ENCODE measurements at places on chromosomes 13 and 19. TPM values are rescaled to one million over a fixed set of nuclear protein-coding genes. Genes with fewer than 3 reads are reported as not detected.

The KLK4 gene
- not detected for total RNA-seq

The KCNN4 gene
- total RNA-seq: 26.6 TPM

The PRX gene
- 2.9 TPM for total RNA-seq

The GSX1 gene
- total RNA-seq: not detected

The HMG20B gene
- total RNA-seq: 122 TPM

The TMEM145 gene
- 2.8 TPM for total RNA-seq

The TTYH1 gene
- not detected for total RNA-seq

The TBXA2R gene
- total RNA-seq: 24.0 TPM

The ZNF763 gene
- 0.22 TPM for total RNA-seq

The ATP1A3 gene
- 0.56 TPM for total RNA-seq

The ZNF491 gene
- 0.38 TPM for total RNA-seq

The SIGLEC14 gene
- total RNA-seq: not detected

The TMEM190 gene
- total RNA-seq: not detected

DNA sequence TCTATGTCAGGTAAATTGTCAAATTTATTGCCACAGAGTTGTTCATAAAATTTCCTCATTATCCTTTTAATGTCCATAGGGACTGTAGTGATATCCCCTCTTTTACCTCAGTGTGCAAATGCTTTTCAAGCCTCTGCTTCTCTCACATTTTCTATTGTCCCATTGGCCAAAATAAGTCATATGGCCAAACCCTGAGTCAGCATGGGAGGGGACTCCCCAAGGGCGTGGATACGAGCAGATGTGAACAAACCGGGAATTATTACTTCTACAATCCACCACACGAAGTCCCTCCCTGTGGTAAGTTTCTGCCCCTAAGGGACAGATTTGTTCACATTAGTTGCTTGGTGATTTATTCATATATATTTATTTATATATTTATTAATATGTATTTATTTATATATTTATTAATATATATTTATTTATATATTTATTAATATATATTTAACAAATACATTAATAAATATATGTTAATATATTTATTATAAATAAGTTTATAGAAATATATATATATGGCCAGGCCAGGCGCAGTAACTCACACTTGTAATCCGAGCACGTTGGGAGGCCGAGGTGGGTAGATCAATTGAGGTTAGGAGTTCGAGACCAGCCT, 20.1 kb upstream of the CAMSAP3 start:
- DNase-seq: peak; percentile 63

GRCh38 chr13:28320209-28320608, 174.7 kb downstream of the FLT1 start:
- DNase-seq: no peak

- DNase-seq: no peak
Observed at GRCh38 chr13:94239135-94239534, 240.3 kb downstream of the DCT start.

DNA sequence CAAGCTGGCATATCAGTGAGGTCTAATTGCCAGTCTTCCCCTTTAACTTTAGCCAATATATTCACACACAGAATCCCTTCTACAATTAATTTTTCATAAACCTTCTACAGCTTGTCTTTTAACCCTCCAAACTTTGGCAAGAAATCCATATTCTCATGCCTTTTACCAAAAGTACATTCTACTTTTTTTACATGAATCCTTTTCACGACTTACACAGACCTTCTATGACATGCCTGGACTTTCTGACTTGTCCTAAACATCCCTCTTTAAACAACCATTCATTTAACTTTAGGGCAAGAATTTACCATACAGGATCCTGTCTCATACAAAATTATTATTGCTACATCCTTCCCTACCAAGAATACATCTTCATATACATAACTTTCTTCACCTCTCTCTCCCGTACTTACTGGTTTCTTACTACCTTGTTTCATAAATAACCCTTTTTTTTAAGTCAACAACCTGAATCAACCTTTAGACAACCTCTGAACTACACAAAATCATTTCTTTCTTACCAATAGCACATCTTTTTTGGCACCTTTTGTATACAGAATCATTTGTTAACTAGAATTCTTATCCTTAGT, 23.5 kb downstream of the ZNF544 start:
- no peak for DNase-seq

- DNase-seq: no peak
Observed at GRCh38 chr13:34376483-34376882, 558.5 kb downstream of the RFC3 start.

DNA sequence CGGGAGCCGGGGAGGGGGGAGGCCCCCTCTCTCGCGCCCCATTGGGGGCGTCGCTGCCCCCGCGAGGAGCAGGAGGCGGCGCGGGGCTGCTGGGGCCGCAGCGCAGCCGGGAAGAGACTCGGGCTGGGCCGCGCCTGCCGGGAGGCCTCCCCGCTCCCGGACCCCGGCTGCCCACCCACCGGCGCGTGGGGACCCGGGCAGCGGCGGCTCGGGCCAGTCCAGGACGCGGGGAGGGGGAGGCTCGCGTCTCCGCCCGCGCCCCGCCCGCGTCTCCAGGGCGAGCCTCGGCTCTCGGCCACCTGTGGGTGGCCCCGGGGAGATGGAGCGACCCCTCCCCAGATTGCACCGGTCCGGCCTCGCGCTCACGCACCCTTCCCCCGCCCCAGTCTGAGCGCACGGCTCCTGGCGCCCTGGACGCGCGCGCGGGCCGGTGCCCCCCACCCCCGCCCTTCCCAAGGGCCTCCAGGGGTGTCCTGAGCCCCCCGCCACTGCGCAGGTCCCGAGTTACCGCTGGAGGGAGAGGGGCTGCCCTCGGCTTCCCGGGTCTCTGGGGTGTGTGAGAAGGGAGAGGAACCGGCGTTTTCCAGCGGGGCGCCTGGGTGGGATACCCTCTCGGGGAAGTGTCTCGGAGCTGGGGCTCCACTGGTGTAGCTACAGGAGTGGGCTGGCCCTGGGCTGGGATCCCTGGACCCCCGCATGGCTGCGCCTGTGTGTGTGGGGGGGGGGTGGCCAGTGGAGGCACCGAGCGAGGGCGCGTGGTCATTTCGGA, 645 bp downstream of the PALM start:
- DNase-seq: no peak

DNA sequence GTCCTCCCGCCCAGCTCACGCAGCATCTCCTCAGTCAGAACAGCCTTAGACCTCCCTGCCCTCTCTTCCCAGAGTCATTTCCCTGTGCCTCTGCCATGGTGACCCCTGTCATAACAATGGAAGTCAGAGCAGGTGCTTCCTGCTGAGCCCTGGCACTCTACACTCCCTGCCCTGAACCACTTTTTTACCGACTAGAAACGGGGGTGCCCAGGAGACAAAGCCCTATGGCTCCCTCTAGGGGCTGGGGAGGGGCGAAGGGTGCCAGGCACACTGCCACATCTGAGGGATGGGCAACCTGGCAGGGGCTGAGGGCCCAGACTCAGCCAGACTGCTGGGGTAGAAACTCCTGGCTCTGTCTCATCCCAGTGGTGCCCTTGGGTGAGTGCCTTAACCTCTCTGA, 16.4 kb downstream of the ZNF574 start:
- no peak for DNase-seq

DNA sequence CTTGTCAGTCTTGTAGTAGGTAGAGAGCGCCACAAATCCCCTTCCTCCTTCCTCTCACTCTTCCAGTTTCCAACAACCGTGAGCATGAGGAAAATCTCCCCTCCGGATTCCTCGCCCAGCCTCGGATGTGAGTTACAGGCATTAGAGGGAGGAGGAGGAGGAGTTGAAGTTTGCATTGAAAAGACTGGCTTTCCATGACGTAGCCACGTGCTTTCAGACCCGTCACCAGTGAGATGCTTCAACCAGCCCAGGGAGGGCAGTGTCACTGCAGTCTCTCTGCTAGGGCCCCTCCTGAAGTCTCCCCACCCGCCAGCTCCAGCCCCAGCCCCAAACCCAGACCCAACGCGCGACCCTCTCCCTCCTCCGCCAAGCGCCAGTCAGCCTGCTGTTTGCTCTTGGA, 442 bp upstream of the FGF14 start:
- DNase-seq: no peak

- DNase-seq: no peak
Observed at GRCh38 chr13:107217251-107217650, 649.3 kb upstream of the ARGLU1 start.

GRCh38 chr13:109145631-109146030, 516.2 kb downstream of the MYO16 start:
- DNase-seq: peak; percentile 15

DNA sequence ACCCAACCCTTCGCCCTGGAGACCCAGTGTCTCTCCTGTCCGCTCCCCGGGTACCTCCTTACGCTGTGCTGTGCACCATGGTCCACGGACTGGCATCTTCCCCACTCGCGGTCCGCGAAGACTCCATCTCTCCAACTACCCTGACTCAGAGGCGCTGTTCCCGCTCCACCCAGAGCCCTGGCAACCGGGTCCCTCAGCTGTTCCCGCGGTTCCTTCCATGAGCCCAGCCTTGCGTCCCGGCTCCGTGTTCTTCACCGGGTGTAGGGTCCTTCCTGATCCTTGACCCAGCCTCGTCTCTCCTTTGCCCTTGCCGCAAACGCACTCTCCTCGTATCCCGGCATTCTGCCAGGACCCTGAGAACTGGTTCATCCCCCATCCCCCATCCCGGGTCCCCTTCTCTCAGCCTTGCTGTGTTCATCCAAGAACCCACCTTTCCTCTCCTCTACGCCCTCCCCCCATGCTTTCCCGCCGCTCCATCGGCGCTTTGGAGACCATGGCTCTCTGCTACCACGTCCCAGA, 664 bp downstream of the ICAM5 start:
- DNase-seq: no peak

DNA sequence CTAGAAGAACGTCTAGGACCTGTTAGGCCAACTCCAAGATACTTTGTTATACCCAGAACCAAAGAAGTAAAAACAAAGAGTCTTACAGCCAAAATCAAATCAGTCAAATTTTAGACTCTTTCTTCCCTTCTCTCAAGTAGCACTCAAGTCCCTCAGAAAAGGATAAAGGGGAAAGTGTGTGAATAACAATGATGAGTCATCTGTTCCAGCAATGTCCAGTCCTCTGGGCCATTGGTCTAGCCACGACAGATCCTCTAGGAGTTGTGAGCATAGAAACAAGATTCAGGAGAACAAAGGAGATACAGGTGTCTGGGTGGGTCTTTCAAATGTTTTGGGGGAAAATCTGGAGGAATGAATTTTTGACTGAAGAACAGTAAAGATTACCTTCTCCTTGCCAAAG, 36.3 kb downstream of the STOML3 start:
- no peak for DNase-seq

DNA sequence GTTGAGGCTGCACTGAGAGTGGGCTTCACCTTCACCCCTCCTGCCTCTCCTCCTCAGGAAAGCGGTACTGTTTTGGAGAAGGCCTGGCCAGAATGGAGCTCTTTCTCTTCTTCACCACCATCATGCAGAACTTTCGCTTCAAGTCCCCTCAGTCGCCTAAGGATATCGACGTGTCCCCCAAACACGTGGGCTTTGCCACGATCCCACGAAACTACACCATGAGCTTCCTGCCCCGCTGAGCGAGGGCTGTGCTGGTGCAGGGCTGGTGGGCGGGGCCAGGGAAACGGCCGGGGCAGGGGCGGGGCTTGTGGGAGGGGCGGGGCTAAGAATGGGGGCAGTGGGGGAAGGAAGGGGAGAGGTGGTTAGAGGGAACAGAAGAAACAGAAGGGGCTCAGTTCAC, 7.5 kb downstream of the CYP2A13 start:
- peak; percentile 76 for DNase-seq

DNA sequence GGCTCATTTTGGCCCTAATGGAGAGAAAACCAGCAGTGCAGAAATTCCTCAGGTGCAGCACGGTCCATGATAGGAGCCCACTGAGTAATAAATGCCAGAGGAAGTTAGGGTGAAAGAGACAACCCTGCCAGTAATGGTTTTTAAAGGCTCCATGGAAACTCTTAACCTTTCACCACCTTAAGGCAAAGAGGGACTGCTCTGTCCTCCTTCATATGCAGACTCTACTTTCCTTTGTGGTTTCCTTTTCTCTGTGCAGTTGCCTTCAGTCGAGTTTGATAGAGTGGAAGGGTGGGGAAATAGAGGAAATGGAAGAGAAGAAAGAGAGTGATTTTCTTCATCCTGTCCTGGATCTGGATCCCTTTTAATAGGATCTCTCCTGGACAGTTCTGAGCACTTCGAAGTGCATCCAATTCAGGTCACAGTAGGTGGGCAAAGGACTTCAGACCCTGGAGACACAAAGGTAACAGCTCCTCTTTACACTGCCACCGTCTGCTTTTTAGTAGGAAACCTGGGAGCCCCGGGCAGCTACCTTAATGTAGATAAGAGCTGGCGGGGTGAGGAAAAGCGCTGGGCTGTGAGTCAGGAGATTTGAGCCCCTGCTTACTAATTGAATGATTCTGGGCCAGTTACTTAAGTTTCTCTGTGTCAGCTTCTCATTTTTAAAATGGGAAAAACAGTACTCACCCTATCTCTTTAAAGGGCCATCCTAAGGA, 294.8 kb downstream of the KCNRG start:
- no peak for DNase-seq

GRCh38 chr19:33064792-33065550, at the start of gene RHPN2:
Gene RHPN2 (minus strand): TSS chr19:33064888. CDS start chr19:33064852, 36 bp downstream.
- peak; percentile 96 for DNase-seq

- no peak for DNase-seq
Observed at GRCh38 chr13:110455444-110455843, 106.1 kb downstream of the RAB20 start.

GRCh38 chr19:35042954-35043604, 1.6 kb downstream of the HPN start:
- DNase-seq: no peak

- no peak for DNase-seq
Observed at GRCh38 chr19:5839065-5840017, at the start of gene FUT6. Gene FUT6 (minus strand): TSS chr19:5839702. CDS start chr19:5832567, 7,135 bp downstream.

All from K562 (cell line).